ENCODE measurements at places on chromosomes 2 and 18.

GRCh38 chr2:110717734-110718133 is 14.6 kb upstream of the ACOXL start:
- DNase-seq: no peak

GRCh38 chr2:196247976-196248280 is 76.5 kb upstream of the STK17B start:
- no peak for DNase-seq

GRCh38 chr18:64409511-64409910 is 260.6 kb upstream of the LINC00305 start:
- DNase-seq: no peak

GRCh38 chr2:42239289-42239661 is 70.1 kb downstream of the EML4 start:
- DNase-seq: no peak

DNA sequence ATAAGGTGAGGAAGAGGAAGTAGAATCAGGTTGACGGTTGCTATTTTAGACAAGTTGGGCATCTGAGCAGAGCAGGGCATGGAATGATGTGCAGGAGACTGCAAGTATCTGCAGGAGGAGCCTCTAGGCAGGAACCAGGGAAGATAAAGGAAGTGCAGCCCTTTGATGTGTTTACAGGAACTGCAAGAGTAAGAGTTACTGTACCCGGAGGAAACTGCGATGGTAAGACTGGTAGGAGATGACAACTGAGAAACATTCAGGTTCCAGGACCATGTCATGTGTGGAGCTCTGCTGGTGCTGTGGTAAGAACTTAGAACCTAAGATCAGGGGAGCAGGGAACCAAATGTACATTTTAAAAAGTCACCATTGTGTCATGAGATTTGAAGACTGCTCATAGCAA is 134.3 kb upstream of the STON1 start:
- no peak for DNase-seq

GRCh38 chr2:64283641-64284361 is 139.6 kb upstream of the PELI1 start:
- DNase-seq: no peak

- DNase-seq: no peak
Observed at GRCh38 chr18:76484749-76485387, 10.2 kb downstream of the ZNF516 start.

- no peak for DNase-seq
Observed at GRCh38 chr2:72917877-72918553, 696 bp downstream of the EMX1 start.

GRCh38 chr18:3998698-3999333 is 456.3 kb downstream of the DLGAP1 start:
- DNase-seq: no peak

DNA sequence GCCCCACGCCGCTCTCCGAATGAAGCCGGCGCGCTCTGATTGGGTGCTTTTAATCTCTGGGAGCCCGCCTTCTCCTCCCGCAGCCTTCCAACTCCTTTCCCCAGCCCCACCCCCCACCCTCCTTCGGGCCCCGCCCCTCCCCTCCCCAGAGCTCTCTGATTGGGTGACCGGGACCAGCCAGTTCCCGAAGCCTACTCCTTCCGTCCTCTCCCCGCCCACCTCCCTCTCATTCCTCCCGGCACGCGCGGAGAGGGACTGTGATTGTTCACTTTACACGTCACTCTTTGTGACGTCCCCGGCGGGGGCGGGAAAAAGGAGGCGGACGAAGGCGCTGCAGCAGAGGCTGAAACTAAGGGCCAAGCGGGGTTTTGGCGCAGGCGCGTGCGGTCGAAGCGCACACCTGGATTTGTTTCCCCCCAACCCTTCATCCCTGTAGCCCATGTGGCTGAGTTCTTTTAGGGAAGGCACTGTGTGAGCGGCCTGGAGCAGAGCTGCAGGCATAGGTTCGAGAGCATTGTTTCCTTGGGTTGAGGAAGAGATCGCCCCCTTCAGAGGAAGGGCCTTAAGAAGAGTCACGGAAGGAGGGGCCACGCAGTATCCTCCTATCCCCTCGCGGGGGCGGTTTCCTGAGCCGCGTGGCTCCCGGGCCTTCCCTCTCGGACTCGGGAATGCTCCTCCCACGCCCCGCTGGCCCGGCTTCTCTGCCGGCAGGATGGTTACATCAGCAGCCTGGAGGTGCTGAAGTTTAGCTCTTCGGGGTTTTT is at the start of gene MEX3C:
MEX3C (minus strand) TSS at position 21 of the 764 bp plus-strand sequence. CDS start 361 bp downstream, outside the sequence.
- peak; percentile 99 for DNase-seq

- no peak for DNase-seq
Observed at GRCh38 chr2:189866296-189866695, 82.0 kb downstream of the PMS1 start.

DNA sequence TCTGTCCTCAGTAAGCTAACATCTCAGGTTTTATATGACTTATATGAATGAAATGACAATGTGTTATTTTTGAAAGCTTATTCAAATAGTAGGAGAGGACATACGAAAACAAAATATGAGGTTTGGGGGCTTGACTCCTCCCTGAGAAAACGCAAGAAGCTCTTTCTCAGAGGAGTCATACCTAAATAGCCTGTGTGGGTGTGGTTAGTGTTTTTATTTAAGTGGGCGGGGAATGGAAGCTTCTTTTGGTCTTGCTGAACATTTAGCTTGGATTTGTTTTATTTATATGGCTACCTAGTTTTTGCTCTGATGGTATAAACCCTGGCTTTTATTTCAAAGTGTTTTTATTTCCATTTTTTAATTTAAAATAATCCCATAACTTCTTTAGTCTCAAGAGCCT is 72.1 kb upstream of the DSG1 start:
- no peak for DNase-seq

GRCh38 chr2:13413989-13414388 is 697.3 kb downstream of the TRIB2 start:
- DNase-seq: no peak

GRCh38 chr2:165440367-165440766 is 29.1 kb upstream of the CSRNP3 start:
- DNase-seq: no peak

- DNase-seq: no peak
Observed at GRCh38 chr2:160156100-160156499, 44.0 kb downstream of the ITGB6 start.

DNA sequence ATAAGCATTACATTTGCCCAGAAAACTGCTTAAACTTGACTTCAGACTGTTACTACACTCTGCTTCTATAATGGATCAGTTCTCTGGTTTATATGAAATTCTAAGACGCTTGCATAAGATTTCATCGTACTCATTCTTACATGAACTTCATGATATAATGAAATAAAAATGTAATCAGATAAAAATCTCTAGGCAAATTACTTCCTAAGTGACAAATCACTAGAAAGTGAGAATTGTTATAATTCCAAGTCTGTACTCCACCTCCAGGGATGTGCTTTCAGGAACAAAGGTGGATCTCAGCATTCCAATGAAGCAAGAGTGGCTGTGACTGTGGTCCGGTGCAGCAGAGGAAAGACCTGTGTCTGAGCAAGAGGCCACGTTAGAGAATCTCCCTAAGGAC is 226.2 kb downstream of the PIEZO2 start:
- DNase-seq: no peak

GRCh38 chr2:99425022-99425421 is 64.8 kb downstream of the REV1 start:
- DNase-seq: no peak

GRCh38 chr18:35714539-35714938 is 133.0 kb downstream of the GALNT1 start:
- DNase-seq: no peak

GRCh38 chr18:37332628-37333420 is 232.8 kb downstream of the CELF4 start:
- DNase-seq: no peak

GRCh38 chr18:13389491-13390131 is 171.1 kb downstream of the LDLRAD4 start:
- no peak for DNase-seq

- DNase-seq: no peak
Observed at GRCh38 chr2:239198221-239198620, 202.6 kb downstream of the HDAC4 start.

DNA sequence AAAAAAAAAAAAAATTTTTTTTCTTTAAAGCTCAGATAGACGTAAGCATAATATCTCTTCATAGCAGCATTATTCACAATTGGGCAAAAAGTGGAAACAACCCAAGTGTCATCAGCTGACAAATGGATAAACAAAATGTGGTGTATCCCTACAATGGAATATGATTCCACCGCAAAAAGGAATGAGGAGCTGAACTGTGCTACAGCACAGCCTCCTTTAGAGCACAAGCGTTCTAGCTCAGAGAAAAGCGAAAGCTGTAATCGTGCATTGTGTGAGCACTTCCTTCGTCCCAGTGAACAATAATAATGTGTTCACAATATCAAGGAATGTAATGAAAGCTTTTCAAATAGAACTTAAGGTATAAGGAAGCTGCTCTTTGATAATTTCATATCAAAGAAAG is 11.7 kb upstream of the CHMP1B start:
- DNase-seq: no peak

DNA sequence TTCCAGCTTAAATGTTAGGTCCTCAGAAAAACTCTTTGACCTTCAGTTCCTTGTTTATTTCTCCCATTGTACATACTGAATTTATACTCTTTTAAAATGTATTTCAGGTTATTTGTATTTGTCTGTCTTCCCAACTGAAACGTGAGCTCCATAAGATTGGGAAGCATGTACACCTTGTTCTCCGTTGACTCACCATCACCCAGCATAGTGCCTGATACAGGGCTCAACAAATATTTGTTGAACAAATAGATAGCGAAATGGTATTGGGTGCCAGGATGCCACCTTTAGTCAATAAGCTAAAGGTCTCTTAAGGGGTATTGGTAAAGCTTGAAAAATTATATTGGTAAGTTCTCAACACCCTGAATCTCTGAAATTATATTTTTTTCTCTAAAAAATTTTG is 1841.3 kb upstream of the CELF4 start:
- DNase-seq: no peak

DNA sequence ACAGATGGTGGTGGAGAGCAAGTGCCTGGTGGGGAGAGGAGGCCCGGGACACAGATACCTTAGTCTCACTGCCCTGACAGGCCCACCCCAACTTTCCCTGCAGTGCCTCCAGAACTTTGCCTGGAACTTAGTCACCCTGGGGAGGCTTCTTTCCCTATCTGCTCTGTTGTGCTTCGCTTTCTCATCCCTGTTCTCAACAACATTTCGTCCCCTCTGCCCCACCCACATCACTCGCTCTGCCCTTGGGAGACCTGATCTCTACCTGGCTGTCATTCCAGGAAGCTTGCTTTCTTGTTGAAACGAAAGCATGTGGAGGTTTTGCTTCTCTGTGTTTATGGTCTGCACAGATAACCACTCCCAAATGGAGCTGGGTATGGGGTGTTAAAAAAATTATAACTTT is 93.8 kb downstream of the PRKCE start:
- DNase-seq: no peak

- DNase-seq: no peak
Observed at GRCh38 chr2:126803434-126803775, 95.3 kb upstream of the TEX51 start.

GRCh38 chr2:118580651-118581050 is 266.8 kb downstream of the EN1 start:
- no peak for DNase-seq

DNA sequence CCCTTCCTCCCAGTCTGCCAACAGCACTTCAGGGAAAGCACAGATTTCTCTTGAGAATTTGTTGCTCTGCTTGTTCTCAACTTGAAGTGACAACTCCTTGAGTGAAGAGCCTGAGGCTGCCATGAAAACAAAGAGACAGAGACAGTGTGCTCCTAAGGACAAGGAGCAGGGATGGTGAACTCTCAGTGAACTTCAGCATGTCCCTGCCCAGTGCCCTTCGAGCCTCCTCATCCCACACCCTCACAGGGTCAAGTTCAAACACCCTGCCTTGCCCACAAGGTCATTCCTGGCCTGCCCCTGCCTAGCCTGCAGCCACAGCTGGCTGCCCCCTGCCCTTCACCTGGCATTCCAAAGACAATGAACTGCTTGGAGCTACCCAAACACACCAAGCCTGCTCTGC is 343.5 kb upstream of the KLHL29 start:
- no peak for DNase-seq

- no peak for DNase-seq
Observed at GRCh38 chr2:135052997-135053474, 944 bp downstream of the RAB3GAP1 start.

DNA sequence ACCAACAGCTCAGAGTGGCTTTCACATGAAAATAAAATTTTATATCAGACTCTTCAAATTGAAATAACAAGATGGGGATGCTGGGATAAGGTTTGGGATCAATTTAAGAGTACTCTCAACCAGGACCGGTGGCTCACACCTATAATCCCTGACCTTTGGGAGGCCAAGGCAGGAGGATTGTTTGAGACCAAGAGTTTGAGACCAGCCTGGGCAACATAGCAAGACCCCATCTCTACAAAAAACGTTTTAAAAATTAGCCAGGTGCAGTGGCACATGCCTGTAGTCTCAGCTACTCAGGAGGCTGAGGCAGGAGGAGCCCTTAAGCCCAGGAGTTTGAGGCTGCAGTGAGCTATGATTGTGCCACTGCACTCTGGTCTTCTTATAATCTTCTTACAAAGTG is 2.6 kb downstream of the LMAN2L start:
- DNase-seq: no peak

DNA sequence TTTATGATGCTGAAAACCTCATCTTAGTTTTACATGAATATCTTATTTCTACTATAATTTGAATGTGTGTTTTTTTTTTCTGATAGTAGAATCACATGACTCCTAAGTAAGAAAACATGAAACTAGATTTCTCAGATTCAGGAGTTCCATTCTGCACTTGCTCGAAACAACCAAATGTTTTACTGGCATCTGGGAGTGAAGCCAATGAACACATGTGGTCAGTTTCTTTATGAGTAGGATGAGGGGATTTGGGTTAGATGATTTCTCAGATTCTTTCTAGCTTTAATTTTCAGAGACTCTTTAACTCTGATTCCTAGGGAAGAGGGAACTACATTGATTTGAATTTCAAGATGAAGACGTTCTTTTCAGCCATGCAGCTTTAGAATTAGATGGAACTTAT is 225.0 kb upstream of the NT5C1B start:
- DNase-seq: no peak

DNA sequence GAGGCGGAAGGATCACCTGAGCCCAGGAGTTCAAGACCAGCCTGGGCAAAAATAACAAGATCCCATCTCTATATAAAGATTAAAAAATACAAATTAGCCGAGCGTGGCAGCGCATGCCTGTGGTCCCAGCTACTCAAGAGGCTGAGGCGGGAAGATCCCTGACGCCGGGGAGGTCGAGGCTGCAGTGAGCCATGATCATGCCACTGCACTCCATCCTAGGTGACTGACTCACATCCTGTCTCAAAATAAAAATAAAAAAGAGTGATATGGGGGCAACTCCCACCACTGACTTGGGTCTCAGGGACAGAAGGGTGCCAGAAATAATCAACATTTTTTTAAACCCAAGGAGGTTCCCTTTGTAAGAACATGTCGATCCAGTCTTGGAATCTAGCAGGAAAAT is 37.6 kb downstream of the ZNF516 start:
- no peak for DNase-seq

- no peak for DNase-seq
Observed at GRCh38 chr2:11562476-11562875, 28.6 kb downstream of the GREB1 start.

- DNase-seq: no peak
Observed at GRCh38 chr2:127159543-127159942, 52.6 kb upstream of the BIN1 start.

- DNase-seq: no peak
Observed at GRCh38 chr2:10759151-10759714, 37.8 kb downstream of the ATP6V1C2 start.
